Stimulated activated CD4-positive, alpha-beta T cell treated with anti-CD3 and anti-CD28 coated beads, Interleukin-12 subunit alpha, Interleukin-12 subunit beta, amount 100 ng/mL, for 48 hours (primary cell): ENCODE measurements at places on chromosomes 11 and 22.

GRCh38 chr22:31230155-31230870, 18.2 kb downstream of the LIMK2 start:
- DNase-seq: no peak

DNA sequence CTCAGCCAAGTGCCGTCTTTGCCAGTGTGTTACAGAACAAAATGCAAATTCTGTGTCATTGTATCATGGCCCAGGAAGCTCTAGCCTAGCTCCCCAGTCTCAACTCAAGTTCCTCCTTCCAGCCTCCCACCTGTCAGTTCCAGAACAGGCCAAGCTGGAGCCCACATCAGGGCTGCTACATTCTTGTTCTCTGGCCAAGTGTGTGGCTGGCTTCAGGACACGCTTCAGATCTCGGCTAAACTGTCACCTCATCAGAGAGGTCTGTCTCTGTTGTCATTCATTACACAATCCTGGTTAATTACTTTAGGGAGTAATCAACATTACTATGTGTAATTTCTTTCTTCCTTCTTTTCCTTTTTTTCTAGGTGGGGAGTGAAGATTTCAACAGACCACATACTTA, 347.0 kb upstream of the SYN3 start:
- DNase-seq: no peak

DNA sequence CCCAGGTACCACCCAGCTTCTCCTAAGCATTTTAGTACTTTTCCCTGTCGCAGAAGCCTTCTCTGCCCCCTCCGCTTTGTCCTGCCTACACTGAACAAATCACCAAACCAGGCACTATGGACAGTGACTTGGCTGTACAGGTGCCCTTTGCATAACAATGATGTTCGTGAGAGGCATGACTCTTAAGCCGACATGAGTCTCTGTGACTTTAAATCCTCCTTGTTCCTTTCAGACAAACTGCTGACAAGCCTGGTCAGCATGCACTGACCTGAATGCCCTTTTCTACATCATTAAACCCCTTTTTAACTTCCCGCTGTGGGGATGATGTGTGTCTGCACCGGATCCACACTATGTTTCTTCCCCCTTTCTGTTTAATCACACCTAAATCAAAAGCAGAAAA, 16.6 kb downstream of the CAVIN3 start:
- DNase-seq: no peak

DNA sequence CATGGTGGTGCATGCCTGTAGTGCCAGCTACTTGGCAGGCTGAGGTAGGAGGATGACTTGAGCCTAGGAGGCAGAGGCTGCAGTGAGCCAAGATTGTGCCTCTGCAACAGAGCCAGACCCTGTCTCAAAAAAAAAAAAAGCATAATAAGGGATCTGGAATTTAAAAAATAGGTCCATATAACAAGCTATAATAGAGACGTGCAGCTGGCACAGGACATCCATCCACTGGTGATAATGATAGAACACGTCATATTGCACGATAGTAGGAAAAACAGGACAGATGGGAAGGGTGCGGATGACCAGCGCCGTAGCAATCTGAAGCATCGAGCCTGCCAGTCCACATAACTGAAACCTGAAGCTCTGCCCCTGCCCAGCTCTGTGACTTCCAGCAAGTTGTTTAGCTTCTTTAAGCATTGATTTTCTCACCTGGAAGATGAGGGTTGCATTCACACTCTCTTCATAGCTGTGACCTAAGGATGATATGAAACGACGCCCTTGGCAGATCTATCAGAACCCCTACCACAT, 60.3 kb upstream of the PRODH start:
- DNase-seq: no peak
